NAMALWA (cell line): ENCODE measurements at places on chromosomes 1 and 21.

DNA sequence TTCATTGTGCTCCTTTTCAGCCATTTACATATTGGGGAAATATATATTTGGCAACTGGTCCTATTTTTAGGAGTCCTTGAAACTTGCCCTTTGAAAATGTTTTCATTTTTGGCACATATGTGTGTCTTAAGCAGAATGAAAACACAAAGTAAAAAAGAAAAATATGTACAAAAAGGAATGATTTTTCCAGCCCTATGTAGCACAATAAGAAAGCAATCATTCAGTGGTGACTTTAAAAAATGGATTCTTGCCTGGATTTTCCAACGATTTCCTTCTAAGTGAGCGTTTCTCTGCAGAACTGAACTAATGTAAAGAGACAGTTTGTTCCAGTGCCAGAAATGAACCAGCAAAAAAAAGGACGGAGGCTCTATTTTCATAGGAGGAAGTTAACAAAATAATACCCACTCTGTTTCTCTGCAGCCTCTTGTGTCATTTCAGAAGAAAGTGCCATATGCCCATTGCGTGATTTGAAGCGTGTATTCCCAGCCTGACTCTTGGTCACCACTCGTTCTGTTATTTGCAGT is 340.1 kb downstream of the SETD4 start:
- no peak for DNase-seq

- DNase-seq = no peak
Observed at GRCh38 chr1:47686731-47687630, 249.1 kb downstream of the FOXD2 start.

- DNase-seq = peak; percentile 86
Observed at GRCh38 chr1:8497210-8497819, 179.4 kb downstream of the SLC45A1 start.

GRCh38 chr1:152537496-152537895 is 23.2 kb downstream of the CRCT1 start:
- DNase-seq = no peak

DNA sequence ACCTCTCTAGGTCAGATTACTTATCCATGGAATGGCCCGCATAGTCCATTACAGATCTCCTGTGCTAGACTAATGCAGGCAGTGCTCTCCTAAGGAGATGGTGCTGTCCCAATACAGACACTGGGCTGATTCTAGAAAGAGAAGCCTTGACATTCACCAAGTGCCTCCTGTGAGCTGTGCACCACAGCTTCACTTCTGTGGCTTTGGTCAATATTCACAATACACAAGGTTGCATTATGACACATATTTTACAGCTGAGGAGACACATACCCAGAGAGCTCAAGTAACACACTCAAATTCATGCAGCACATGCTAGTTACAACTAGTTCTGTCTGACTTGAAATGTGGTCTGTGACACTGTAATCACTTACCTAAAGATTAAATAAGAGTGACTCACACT is 59.4 kb upstream of the LRRC8B start:
- DNase-seq = no peak

DNA sequence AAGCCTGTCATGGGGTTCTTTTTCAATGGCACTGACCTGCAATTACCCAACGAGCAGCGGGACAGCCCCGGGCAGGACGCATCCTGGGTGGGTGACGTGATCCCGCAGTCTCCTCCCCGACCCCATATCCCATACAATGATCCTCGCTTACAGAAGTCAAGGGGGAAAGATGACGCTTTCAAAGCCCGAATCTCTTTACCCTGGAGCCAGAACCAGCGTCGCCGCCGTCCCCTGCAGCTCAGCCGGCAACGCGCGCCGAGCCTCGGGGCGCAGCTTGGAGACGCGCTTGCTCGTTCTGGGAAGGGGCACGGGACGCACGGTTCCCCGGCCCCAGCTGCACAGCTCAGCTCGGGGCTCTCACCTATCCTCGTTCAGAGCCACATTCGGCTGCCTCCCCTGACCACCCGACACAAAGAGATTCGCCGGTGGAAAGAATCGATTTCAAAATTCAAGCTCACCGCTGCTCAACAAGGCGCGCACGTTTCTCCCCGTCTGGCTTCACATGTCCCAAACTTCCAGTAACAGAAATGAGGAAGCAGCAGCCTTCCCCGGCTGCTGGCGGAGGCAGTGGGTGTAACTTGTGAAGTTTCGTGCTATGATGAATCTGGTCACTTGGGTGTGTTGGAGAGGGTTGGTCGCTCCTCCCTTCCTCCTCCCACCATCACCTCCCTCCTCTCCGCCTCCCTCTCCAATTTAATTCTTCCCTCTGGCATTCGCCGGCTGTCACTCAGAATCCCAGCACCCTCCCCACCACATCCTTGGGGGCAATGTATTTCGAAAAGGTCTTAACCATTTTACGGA is at the start of gene TIAM1:
TIAM1 (minus strand) TSS at position 582 of the 801 bp plus-strand sequence. CDS start 77,289 bp downstream, outside the sequence.
- no peak for DNase-seq

DNA sequence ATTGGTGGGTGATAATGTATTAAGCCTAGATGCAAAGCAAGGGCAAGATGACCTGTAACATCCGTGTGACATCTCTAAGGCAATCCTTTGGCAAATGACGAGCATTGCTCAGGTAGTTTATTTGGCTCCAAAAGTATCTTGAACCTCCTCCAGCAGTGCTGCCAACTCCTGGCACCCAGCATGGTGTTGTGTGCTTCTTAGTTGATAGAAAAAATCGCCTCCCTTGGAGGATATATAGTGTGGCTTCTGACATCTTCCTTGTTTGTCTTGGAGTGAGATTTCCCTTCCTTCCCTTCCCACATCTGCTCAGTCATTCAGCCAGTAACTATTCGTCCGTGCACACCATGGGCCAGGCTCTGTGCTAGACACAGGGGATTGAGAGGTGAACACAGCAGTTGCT is 121.8 kb downstream of the TOMM20 start:
- no peak for DNase-seq

DNA sequence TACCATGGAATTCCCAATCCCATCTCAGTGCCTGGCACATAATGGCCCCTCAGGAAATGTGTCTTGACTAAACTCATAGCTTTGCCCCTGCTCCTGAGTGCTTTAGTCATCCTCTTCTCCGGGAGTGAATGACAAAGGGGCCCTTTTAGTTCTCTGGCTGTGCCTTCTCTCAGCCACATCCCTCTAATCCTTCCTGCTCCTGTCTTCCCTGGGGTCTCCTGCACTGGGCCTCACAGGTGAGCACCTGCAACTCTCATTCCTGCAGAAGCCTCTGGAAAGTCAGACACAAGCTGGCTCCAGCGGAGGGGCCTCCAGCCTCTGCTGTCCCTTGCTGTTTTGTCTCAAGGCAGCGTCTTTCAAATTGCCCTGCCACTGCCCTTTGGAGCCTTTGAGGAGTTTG is 14.0 kb upstream of the ETV3L start:
- no peak for DNase-seq

GRCh38 chr1:42006836-42007235 is 88.1 kb upstream of the HIVEP3 start:
- no peak for DNase-seq

GRCh38 chr21:30652891-30653290 is 10.2 kb downstream of the KRTAP20-3 start:
- no peak for DNase-seq

- no peak for DNase-seq
Observed at GRCh38 chr1:29962831-29963247, 726.5 kb downstream of the PTPRU start.

- peak; percentile 94 for DNase-seq
Observed at GRCh38 chr1:222654849-222655248, 37.0 kb downstream of the MIA3 start.

- no peak for DNase-seq
Observed at GRCh38 chr1:222106377-222106776, 364.5 kb upstream of the DUSP10 start.

GRCh38 chr1:125065092-125065820 is 3880.5 kb downstream of the SRGAP2C start:
- DNase-seq = no peak

DNA sequence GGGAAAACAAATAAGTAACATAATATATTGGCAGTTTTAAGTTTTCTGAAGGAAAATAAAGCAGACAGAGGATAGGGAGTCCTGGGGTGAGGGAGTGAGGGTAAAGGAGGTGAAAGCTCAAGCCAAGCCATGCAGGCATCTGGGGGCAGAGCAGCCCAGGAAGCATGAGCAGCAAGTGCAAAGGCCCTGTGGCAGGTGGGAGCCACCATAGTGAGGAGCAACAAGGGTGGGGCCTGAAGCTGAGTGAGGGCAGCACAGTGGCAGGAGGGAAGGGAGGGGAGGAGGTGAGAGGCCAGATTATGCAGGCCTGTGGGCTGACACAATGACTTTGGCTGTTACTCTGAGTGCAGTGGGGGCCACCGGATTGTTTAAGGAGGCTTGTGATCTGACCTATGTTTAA is 138.8 kb upstream of the TNR start:
- DNase-seq = no peak

GRCh38 chr1:67376381-67376780 is 53.8 kb downstream of the SERBP1 start:
- no peak for DNase-seq

DNA sequence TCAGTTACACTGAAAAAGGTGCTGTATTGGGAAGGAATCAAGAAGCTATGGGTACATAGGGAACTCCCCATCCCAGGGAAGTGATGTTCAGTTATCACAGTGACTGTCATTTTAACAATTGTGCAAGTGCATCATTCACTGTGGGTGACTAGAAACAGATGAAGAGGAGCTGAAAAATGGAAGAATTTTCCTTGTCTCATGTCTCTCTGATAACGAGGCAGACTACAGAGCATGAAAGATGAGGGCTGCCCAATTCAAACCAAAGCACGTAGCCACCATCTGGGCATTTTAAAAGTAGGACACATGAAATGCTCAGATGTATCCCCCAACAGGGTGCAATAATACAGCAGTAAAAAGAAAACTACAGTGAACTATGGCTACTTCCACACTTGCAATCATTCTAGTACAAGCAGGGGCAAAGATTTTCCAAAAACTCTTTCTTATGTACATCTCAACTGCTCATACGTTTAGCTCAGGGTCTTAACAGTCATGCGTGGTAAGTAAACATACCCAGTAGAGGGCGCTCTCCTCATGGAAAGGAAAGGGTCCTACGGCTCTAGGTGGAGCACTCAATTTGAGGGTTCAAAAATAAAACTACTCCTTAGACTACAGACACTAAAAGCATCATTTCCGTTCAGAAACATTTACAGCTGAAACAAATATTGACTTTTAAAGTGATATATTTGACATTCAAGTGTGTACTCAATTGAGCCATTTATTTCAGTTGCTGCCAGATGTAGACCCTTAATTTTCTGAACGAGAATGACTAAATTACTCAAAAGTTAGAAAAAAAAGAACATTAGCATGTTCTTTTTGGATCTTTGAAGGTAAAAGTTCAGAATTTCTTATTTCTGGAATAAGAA is 143.2 kb downstream of the KCTD3 start:
- DNase-seq = peak; percentile 68

- no peak for DNase-seq
Observed at GRCh38 chr1:203678943-203679661, 52.5 kb downstream of the ATP2B4 start.

GRCh38 chr1:1169429-1170214 is 4.1 kb upstream of the TTLL10 start:
- no peak for DNase-seq

GRCh38 chr1:199020904-199021303 is 382.1 kb downstream of the PTPRC start:
- DNase-seq = peak; percentile 80

DNA sequence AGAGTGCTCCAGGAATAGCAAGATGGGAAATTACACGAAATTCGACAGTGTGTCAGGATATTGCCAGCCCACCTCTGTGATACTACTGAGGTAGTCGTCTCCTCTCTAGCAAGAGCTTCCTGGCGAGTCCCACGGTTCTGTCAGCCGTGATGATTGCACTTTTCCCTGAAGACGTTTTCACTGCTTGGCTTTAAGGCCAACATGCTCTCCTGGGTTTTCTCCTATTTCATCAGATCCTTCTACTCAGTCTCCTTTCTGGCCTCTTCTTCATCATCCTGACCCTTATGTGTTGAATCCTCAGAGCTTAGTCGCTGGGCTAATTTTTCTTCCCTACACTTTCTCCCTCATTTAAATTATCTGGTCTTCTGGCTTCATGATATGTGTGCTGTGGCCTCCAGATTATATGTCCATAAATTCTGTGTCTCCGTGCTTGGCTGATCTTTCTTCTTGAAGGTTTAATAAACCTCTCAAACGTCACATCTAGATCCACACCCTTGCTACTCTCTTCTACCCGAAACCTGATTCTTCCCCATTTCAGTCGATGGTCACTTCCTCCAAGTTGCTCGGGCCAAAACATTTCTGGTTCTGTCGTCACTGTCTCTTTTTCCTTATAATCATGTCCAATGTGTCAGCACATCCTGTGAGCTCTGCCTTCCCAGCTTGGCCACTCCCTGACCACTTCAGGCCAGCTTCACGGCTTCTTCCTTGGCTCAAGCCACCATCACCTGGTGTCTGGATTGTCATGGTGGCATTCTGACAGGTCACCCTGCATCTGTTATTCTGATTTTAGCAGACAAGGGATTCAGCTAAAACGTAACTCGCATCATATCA is 12.2 kb downstream of the OR2B11 start:
- no peak for DNase-seq

DNA sequence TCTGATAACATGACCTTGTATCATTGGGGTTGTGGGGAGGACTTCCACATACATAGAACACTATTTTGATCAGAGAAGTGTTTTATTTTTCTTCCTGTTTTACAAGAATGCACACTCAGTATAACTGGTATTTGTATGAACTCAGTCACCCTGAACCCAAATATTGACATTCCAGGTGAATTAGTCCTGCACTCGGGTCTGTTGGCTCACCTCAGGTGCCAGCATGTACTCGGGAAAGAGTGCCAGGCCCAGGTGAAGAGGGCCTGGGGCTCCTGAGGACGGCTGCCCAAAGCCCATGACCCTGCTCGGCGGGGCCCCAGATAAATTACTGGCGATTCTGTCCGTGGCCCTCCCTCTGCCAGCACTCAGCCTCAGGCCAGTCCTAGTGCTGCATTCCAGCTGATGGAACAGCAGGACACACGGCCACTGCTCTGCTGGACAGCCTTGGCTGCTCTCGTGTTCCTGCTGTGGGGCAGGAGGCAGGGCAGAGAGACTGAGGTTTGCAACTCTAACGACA is 75.4 kb upstream of the TMPRSS2 start:
- DNase-seq = no peak

- no peak for DNase-seq
Observed at GRCh38 chr1:234720709-234721441, 110.9 kb upstream of the IRF2BP2 start.

GRCh38 chr1:101918277-101918676 is 78.4 kb downstream of the OLFM3 start:
- no peak for DNase-seq

DNA sequence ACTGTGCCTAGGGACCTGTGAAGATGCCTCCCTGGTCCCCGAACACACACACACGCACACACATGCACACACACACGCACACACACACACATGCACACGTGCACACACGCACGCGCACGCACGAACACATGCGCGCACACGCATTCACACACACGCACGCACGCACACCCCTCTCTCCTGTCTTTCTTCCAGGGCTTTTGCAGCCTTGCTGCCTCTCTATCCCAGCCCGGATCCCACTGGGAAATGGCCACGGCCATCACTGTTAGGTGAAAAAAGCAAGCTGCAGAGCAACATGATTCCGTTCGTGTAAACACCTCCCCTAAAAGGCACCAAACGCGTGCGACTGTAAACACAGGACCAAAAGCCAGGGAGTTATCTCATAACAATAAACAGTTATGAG is 39.7 kb downstream of the NKAIN1 start:
- DNase-seq = no peak
